HAP-1 (cell line): ENCODE measurements at places on chromosomes 7 and 10.

DNA sequence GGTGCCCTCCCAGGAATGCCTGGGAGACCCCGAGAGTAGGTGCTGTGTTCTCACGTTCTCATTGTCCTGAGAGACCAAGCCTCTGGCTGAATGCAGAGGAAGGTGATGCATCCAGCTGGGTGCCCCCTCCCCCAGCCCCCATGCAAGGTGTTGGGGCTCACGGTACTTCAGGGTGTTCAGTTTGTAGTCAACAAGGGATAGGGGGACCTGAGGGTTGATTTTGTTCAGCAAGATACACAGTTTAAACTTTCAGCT, 60.4 kb upstream of the DUSP5 start:
- no peak for DNase-seq

DNA sequence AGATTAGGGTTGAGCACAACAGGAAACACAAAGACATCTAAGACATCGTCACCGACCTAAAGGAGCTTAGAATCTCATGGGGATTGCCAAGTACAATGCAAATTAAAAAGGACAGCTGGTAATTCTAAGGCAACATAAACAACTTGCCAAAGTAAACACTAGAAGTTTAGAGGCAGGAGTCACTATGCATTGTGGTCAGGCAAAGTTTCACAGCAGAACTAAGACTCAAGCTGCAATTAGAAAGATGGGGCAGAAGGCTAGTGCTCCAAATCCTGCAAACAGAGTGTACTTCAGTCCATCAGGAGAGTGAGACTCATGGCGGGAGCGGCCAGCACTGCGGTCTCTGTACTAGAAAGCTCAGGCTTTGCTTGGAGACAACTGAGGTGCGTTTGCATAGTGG, 52.7 kb downstream of the HIPK2 start:
- no peak for DNase-seq

- no peak for DNase-seq
These were observed 65.7 kb downstream of the ORC5 start for GRCh38 chr7:104142147-104142546.

DNA sequence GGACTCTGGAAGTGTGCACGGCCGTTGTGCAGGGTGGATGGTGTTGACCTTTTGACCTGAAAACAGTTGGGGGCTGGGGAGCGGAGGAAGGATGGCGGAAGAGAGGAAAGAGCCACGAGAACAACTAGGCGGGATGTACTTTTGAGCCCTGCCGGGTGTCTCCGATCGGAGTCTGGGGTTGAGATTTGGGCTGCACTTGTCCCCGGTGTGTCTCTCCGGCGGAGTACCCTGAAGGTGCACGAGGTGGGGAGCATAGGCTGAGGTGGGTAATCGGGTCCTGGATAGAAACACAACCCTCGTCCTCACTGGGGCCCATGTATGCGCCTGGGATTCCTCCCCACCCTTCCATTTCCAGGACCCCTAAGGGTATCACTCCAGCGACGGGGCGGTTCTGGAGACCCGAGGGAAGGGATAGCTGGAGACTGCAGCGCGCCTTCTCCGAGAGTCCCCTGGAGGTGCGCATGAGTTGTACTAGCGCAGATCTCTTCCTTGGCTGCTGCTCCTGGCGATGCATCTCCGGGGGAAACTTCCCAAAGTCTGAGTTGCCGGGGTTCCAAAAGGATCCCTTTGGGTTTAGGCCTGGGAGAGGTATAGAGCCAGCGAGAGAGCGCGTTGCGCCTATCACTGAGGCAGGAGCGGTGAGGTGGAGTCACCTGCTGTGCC, 4.6 kb upstream of the HMX2 start:
- no peak for DNase-seq

DNA sequence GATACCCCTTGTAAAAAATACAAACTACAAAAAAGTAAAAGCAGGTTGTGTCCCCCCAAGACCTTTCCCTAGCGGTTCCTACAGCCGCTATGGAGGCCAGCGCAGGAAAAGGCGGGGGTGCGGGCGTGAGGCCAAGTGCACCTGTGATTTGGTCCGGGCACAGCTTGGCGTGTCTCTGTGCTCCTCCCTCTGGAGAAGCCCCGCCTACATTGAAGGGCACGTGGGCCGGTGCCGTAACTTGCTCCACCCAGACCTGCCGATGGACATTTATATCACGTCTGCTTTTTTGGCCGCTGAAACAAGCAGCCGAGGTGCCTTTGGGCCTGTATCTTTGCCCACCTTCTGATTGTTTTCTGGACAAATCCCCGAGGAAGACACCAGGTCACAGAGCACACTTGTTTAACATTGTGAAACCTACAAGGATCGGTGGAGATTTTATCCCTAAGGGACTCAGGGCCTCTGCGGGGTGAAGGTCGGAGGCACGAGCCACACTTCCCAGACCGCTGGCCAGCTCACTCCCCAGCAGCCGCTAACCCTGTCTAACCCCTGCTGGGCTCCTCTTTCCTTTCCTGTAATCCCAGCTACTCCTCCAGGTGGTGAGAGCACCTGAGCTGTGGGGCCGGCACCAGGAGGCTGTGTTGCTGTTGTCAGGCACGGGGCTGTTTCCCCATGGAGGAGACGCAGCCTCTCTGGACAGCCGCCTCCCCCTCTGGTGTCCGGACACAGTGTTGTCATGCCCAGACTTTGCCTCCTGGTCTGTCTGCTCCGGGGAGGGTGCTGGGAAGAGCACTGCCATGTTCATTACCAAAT, 18.8 kb upstream of the INPP5A start:
- peak; percentile 20 for DNase-seq

- no peak for DNase-seq
These were observed 214.0 kb downstream of the MDFIC start for GRCh38 chr7:115135769-115136410.

DNA sequence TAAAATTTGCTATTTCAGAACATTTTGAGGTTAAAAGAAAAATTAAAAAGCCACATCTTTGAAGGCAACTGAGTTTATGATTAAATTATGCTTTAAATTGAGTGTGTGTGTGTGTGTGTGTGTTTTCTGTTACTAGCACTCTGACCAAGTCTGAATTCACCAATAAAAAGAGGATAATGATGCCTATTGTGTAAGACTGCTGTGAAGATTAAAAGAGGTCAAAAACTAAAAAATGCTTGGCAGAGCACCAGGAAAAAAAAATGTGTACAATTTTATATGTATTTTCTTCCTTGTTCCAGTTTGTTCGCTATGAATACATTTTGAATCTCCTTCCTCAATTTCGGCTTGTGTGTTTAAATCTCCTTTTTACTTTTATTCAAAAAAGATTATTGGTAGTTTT, 316.6 kb upstream of the MAGI2 start:
- peak; percentile 44 for DNase-seq
